Type B pancreatic cell (in vitro differentiated cells): ENCODE measurements at places on chromosomes 11 and 22. TPM values are rescaled to one million over a fixed set of nuclear protein-coding genes. Genes with fewer than 3 reads are reported as not detected.

DNA sequence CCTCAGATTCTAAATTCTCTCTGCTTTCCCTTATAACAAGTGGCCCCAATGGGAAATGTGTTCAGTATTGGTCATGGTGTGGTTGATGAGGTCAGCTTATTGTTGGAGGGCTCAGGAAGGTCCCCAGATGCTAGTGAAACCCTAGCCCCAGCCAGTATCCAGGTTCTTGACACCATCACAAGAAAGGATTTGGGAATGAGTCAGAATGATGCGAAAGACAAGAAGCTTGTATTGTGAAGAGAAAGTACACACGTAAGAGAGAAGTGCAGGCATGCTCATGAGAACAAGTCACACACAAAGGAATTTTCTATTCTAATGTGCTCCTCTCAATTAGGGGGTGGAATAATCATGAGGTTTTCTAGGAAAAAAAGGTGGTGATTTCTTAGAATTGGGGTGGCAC lies 34.9 kb upstream of the TRPC6 start:
- DNase-seq = no peak

GRCh38 chr11:786235-787083 lies 3.4 kb downstream of the CEND1 start:
- no peak for DNase-seq

DNA sequence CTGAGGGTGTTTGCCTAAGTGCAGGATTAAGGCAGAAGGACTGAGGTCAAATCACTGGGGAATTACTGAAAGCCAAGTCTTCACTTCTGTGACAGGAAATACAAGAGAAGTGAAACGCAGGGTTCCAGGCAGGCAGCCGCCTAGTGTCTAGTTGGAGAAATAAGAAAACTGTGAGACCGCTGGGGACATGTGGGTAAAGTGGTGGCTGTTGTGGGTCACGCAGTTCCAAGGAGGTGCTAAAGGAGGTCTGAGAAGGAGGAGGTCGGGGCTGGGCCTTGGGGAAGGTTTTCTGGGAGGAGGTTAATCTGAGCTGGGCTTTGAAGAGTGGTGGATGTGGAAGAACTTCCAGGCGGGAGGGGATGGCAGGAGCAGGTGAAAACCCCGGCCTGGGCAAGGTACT lies 11.2 kb downstream of the MCM5 start:
- no peak for DNase-seq

CARD16 gene
- 6.2 and 12.7 TPM in 2 replicates for total RNA-seq

DNA sequence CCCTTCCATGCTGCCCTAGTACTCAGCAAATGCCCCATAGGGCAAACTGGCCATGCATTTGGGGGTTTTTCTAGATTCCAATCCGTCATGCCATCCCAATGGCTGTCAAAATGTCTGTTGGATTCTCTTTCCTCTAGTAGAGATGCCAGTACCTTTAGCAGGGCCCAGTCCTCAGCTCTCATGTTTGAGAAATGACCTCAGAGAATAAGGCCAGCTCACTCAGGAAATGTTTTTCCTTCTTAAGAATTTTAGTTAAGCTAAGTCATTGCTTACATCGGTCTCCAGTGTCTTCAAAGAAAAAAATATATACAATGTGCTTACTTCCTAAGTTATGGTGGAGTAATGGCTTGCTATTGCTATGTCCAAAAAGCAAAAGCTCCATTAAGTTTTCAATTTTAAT lies 14.1 kb upstream of the ALKBH3 start:
- no peak for DNase-seq

- no peak for DNase-seq
Measured at GRCh38 chr11:2599561-2600189, 100.1 kb downstream of the KCNQ1OT1 start.

SCGB1D2 gene
- total RNA-seq = not detected in 2 replicates

CCDC157 gene
- 6.9 and 9.4 TPM in 2 replicates for total RNA-seq

MRGPRE gene
- total RNA-seq = not detected in 2 replicates

DNA sequence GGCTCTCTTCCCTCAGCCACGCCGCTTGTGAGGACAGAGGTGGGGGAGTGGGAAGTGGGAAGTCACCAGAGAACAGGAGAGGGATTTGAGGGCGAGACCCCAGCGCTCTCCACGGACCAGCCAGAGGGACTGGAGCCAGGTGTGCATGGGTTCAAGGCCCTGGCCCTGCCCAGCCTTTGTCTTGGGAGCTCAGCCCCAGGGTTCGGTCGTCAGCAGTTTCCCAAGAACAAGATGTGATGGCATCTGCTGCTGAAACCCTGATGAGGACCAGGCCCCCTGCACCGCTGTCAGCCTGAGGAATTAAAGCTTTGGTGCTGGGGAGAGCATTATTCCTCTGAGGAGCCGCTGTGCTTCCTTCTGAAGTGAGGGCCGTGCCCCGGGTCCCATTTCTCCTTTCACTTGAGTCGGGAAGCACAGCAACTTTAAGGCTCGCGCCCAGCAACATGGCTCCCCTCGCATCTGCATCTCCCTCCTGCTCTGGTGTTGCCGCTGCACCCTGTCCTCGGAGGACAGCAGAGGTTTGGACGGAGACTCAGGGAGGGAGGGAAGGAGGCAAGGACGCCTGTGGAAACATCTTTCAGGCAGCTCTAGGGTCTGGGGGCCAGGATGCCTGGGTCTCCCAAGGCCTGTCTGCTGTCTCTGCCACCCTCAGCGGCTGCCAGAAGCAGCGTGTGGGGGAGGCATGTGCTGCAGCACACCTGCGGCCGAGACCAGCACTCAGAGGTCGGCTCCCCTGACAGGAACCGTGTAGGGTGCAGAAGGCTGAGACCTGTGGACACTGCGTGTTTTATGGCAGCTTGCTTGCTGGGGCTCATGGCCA lies 3.8 kb downstream of the IFITM5 start:
- no peak for DNase-seq

TMEM151A gene
- 2.1 and 2.6 TPM in 2 replicates for total RNA-seq

GRCh38 chr11:69138265-69138664 lies 17.5 kb upstream of the SMIM38 start:
- no peak for DNase-seq

PAFAH1B2 gene
- total RNA-seq = 94.5 and 101 TPM in 2 replicates

- no peak for DNase-seq
Measured at GRCh38 chr11:114762408-114762807, 84.1 kb downstream of the NXPE2 start.

IGSF22 gene
- total RNA-seq = 0.07 and 0.26 TPM in 2 replicates

DNA sequence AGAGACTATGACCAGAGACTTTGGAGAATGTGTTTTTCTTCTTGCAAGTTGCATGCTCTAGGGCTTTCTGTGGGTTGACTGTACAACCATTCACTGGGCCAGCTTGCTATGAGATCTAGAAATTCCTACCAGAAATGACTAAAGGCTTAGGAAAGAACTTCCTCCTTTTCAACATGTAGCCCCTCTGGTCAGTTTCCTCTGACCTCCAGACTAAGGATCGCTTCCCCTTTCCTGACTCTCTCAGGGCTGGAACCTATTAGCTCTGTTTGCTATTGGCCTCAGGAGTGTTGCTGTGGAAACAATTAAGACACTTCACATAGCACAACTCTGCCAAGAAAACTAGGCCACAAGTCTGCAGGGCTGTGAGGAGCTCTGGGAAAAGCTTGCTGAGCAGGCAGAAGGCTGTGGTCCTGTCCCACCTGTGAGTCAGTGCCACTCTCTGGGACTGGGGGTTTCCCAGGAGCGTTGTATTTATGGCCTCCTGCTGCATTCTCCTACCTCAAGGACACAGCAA lies 10.7 kb downstream of the CRY2 start:
- no peak for DNase-seq

GRCh38 chr11:111938687-111939160 lies 1.6 kb downstream of the DIXDC1 start:
- no peak for DNase-seq

PIH1D2 gene
- total RNA-seq = 3.1 and 5.5 TPM in 2 replicates

DNA sequence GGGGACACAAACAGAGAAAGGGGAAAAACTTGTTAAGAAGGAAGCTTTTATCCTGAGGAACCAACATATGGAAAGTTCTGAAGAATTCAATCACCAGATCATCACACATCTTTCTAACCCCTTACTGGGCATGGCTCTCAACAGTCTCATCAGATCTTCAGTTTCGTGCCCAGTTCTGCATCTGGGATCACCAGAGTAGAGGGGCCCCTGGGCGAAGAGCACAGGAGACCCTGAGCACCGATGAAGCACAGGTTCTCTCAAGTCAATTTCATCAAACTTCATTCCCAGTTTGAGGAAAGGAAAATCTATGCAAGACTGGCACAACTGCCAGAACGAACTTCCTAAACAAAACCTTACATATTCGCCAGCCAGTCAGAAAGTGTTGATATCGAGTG lies 8.5 kb upstream of the PYGM start:
- no peak for DNase-seq

GRCh38 chr11:68654978-68655377 lies 29.4 kb upstream of the GAL start:
- DNase-seq = no peak
